ENCODE measurements at places on chromosomes 4 and X.

GRCh38 chrX:152861116-152861515 lies 30.3 kb downstream of the NSDHL start:
- no peak for DNase-seq

- DNase-seq = no peak
These were observed 28.8 kb downstream of the RPS6KA3 start for GRCh38 chrX:20237864-20238263.

GRCh38 chrX:13258052-13258444 lies 61.8 kb downstream of the ATXN3L start:
- DNase-seq = no peak

GRCh38 chrX:95044331-95044730 lies 1370.3 kb downstream of the FAM133A start:
- DNase-seq = no peak

- DNase-seq = no peak
These were observed 12.9 kb downstream of the PALLD start for GRCh38 chr4:168509786-168510185.

DNA sequence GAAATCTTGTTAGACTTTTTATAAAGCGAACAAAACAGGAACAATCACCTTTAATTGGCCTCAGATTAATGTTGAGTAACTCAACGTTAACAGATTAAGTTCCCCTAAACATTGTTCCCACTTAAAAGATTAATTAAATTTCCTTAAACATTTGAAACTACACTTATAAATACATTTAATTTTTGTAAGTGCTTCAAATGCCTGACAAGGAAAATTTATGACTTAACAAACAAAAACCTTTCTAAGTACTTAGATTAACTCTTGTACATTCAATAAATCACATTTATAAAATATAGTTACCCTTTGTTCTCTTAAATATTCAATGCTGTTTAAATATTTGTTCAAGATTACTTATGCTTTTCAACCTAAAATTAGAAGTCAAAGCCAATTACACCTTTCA lies 39.4 kb upstream of the OCIAD2 start:
- DNase-seq = no peak

DNA sequence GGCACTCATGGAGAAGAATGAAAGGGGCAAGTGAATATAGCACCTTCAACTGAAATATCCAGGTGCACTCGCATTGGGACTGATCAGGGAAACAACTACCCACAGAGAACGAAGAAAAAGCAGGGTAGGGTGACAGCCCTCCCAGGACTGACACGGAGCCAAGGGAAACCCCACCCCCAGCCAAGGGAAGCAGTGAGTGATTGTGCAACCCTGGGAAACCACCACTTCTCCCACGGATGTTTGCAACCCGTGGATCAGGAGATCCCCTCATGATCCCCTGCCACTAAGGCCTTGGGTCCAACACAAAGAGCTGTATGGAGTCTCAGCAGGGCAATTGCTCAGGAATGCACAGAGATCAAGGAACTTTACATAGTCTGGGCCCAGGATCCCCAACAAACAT lies 158.5 kb upstream of the HCCS start:
- no peak for DNase-seq

DNA sequence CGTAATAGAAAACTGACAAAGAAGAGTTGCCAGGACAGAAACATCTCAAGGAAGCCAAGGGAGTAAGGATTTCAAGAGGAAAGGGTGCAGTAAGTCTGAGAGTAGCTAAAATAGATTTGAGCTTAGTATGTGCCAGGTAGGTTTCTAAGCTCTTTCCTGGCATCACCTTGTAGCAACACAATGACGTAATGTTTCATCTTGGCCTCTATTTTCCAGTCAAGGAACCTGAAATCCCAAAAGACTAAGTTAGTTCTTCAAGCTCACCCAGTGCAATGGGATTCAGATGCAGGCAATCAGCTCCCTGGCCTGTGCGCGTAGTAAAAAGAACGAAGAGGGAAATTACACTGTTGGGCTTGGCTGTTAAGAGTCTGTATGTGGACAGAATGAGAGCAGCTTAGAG lies 586.5 kb upstream of the TENM3 start:
- no peak for DNase-seq

- no peak for DNase-seq
These were observed 82.9 kb upstream of the RBPJ start for GRCh38 chr4:26237916-26238315.

- DNase-seq = no peak
These were observed 35.6 kb upstream of the CDKN2AIP start for GRCh38 chr4:183408796-183409195.

DNA sequence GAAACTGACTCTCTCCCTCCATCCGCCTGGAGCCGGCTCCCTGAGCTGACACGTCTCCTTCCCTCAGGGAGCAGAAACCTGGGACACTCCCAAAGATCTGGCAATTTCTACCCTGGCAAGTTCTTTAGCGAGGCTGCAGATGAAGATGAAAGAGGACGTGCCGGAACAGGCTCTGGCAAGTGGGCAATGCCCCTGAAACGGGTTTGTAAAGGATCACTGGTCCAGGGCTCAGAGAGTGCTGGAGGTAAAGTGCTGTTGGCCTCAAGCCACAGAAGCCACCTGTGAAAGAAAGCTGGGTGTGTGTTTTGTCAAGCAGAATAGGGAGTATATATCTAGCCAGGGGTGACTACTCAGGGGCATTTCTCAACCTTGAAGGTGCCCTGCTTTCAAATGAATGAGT lies 131.4 kb upstream of the ATP6AP2 start:
- DNase-seq = no peak

- DNase-seq = no peak
These were observed 136.6 kb upstream of the ATP6AP2 start for GRCh38 chrX:40444133-40444532.

Data from activated naive CD8-positive, alpha-beta T cell treated with anti-CD3 and anti-CD28 coated beads, Interleukin-2, amount 50 U/mL, for 16 hours (primary cell).